ENCODE measurements at places on chromosomes 3 and 15.

DNA sequence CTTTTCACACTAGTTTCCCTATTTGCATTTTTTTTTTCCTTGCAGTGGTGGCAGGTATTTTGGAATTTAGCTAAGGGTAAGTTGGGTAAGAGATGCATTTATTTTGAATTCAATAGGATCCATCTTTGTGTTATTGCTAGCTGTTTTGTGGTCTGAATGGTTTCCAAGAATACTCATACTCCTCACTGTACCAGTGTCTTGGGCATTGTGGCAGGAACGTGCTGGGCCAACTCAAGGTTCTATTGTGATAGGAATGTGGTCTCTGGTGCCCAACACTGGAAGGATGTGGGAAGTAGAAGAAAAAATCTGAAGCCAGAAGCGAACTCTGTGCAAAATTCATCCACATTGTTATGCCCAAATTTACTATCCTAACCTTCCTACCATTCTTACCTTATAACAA, 135.6 kb downstream of the RBMS3 start:
- DNase-seq: no peak

DNA sequence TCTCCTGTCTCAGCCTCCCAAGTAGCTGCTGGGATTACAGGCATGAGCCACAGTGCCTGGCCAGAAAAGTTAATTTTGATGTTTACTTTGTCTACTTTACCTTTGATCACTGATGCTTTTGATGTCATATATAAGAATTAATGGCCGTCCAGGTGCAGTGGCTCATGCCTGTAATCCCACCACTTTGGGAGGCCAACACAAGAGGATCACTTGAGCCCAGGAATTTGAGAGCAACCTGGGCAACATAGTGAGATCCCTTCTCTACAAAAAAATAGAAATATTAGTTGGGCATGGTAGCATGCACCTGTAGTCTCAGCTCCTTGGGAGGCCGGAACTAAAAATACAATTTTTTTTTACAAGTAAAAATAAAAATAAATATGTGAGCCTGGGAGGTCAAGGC, 6.8 kb upstream of the INO80 start:
- no peak for DNase-seq

DNA sequence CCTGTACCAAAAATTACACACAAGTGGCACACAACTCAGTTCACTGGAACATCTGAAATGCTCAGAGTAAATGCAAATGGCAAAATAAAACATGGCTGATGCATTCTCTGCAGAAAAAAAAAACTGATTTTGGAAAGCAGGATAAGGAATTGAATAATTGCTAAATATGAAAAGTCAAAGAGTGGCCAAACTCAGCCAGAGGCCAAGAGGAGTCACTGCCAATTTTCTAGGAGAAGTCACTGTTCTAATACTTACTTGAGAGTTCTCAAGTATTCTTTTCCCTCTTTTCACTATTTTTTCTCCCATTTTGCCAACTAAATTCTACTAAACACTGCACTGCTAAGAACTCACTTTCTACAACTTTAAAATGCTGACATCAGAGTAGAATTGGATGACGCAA, 1018.6 kb downstream of the TUSC7 start:
- no peak for DNase-seq

DNA sequence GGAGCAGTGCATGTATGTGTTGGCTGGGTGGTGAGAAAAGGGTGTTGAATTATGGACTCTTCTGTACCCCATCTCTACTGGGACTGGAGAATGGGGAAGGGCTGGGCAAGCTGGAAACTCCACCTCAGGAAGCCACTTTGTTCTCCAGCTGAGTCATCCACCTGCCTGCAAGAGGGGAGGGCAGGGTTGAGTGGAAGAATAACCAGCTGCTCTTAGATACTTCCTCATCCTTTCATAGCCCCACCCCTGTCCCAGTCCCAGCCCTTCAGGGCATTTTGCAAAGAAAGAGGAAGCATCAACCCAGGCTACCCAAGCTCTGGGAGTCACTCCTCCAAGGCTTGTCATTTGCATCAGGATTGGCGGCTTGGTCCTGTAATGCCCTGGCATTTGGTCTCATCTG, 33.1 kb downstream of the RAB11A start:
- no peak for DNase-seq

DNA sequence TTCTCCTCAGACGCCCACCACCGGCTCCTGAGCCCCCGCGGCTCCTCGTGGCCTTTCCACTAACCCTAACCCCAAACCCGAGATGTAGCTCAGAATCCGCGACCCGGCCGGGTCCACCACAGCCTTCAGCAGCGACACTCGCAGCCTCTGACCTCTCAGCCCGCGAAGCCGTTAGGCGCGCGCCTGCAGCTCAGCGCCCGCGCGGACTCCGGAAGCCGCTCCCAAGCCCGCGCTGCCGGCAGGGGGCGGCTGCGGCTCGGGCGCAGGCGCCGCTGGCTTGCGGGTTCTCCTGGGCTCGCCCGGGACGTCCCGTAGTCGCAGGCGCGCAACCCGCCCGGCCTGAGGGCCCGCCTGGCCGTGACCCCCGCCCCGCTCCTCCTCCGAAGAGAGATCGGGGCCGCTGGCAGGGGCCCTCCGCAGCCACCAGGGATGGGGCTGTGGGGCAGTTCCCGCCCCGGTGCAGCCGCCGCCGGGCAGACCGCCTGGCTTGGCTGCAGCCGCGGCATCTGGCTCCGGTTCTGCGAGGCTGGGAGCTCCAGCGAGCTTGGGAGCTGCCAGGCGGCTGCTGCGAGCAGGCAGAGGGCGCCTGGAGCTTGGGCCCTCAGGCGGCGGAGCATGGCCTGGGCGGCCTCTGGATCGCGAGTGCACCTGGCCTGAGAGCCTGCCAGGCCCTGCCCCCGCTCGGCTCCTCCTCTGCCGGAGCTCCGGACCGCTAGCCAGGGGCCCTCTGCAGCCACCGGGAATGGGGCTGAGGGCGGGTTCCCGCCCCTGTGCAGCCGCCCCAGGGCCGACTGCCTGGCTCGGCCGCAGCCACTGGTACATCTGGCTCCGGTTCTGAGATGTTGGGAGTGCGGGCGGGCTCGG, 120.7 kb downstream of the LMLN start:
- DNase-seq: peak; percentile 42

DNA sequence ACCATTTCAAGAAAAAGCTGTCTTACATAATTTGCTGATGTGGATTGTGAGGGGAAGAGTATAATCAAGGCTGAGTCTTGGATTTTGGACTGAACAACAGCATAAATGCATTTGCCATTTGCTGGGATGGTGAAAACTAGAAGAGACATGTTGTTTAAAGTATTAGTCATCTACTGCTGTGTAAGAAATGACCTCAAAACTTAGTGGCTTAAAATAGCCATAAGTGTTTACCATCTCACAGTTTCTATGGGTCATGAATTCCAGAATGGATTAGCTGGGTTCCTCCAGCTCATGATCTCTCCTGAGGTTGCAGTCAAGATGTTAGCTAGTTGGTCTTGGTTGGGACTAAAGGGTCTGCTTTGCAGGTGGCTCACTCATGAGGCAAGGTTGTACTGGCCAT, 66.2 kb downstream of the SCN11A start:
- no peak for DNase-seq

GRCh38 chr3:74614107-74614967, at the start of gene CNTN3:
Gene CNTN3, minus strand, starts transcription at chr3:74614659. Its CDS starts 93,547 bp downstream, at chr3:74521112.
- no peak for DNase-seq

DNA sequence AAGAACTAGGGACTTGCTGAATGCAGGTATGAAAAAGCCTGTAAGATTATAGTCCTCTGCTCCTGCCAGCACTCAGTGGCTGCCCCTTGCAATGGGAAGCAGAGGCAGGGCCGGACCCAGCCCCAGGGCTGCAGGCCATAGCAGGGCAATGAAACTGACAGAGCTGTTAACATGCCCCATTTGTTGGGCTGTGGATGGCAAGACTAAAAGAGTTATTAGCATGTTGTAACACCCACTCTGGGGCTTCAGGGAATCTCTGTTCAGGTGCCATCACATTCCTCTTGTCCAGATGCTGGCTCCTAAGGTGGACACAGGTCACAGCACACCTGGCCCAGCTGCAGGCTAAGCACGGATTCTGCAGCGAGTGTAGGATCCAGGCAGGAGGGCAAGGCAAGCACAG, 7.4 kb upstream of the OR5H2 start:
- DNase-seq: no peak

DNA sequence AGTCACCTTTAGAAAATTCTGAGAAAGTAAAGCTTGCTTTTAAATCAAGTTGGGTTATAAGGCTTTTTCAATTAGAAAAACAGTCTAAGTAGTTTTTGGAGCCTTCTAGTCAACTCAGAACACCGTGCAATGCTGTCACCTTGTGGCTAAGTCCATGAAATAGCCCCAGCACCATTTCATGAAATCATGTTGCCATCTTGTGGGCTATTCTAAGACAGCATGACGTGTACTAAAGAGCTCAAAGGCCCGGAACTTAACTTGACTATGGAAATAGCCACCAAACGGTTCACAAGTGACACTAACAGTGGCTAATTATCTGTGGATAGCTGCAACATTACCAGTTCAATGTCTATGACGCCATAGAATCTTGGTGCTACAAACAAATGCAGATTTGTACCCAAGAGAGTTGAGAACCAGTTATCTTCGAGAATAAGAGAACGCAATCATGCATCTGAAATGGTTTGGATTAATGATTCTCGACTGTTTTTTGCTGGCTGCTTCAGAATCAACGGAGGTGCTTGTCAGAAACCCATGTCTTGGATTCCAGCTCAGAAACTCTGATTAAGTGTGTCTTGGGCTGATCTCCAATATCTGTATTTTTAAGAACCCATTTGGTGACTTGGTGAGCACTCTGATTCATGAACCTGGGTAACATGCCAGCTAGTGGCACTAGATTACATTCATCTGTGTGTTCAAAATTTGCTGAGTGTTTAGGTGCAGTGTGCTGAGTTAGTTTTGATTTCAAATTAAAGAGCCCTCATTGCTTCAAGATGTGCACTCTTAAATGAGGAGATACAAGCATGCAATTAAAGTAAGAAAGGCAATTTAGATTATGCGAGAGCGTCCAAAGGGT, 111.2 kb upstream of the MCTP2 start:
- no peak for DNase-seq

DNA sequence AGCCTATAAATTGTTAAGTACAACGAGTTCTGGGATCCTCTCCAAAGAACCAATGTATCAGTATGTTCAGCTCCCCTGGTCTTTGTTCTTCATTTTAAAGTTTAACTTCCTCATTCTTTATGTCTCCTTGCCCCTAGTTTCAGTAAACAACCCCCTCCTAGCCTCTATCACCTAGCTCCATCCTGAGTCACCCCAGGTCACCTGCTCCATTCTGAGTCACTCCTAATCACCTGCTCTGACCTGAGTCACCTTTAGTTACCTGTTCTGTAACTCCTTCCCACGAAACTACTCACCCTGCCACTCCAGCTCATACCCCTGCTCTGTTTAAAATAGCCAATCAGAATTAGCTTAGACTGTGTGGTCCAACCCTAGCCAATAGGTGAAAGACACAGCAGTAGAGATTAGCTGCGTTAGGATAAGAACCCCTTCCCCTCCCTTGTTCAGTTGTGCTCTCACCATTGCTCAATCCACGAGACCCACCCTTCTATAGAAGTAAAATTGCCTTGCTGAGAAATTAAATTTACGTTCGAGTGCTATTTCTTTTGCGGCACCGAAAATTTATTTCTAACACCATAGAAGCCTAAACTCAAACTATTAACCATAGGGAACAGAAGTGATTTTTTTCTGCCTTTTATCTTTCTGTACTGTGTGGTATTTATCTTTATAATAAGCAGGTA, 245.0 kb upstream of the ADAMTS9 start:
- DNase-seq: no peak

GRCh38 chr3:43413676-43414368, 127.5 kb downstream of the SNRK start:
- DNase-seq: no peak

DNA sequence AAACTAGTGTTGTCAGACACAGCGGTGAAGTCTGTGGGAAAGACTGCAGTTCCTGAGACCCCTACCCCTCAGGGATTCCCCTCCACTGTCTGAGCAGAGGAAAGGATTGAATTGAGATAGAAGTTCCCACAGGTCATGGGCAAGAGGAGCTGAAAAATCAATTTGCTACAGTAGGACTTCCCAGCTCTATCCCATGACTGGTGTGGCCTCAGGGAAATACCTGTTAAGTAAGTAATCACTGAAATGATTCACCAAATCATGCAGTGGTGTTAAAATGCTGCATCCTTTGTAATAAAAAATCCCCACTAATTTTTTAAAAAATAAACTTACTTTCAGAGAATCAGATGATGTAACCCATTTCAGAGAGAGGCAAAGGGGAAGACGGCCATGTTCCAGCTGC, 45.0 kb upstream of the SPRED1 start:
- no peak for DNase-seq

GRCh38 chr3:25582242-25582641, 82.5 kb downstream of the TOP2B start:
- no peak for DNase-seq

DNA sequence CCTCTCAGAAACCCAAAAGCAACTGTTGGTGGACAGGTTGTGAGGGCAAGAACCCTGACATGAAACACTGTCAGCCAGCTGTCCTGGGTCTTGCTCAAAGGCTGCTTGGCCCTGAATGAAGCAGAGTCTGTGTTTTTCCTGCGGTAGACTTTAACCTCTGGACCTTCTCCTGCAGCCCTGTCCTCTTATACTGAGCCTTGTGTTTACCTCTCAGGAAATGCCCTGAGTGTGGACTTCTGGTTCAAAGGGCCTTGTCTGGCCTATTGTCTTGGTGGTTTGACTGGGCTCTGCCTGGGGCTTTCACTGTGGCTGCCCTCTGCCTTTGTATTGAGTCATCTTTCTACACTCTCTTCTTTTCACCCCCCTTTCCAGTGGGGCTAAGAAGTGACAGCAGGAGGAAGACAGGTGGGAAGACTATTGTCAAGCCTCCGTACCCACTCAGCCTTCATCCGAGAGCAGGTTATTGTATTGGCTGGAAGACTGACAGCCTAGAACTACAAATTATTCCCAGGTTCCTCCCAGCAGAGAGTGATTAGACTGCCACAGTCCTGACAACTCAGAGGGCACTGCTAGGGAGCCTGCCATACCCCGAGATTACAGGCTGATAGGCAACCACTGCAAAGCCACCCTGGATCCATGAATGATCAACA, 3.5 kb downstream of the SEC13 start:
- no peak for DNase-seq

GRCh38 chr3:186969607-186970006, 39.3 kb downstream of the ST6GAL1 start:
- no peak for DNase-seq

DNA sequence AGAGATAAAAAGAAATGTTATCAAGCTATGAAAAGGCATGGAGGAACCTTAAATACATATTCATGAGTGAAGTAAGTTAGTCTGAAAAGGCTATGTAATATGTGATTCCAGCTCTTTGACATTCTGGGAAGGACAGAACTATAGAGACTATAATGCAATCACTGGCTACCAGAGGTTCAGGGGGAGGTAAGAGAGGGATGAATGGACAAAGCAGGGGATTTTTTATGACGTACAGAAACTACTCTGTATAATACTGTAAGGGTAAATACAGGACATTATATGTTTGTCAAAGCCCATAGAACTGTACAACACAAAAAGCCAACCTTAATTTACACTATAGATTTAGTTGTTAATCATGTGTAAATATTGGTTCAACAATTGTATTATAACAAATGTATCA, 46.1 kb downstream of the MCTP2 start:
- no peak for DNase-seq

DNA sequence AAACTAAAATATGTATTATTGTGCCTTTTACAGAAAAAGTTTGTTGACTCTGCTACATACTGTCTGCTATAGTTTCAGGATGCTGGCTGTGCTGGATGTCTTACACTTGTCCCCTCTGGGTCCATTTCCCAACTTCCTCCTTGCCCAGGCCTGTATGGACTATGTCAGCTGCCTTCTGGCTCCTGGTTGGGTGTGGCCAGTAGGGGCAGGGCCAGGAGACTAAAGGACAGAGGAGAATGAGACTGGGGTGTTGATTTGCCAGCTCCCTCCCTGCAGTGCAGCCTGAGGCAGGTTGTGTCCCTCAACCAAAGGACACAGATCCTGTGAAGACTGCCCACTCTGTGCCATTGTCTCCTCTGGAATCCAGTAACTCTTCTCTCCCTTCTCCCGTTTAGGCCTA, 90.6 kb upstream of the UBE2E2 start:
- no peak for DNase-seq
